Activated CD4-positive, alpha-beta memory T cell treated with anti-CD3 and anti-CD28 coated beads for 36 hours (primary cell): ENCODE measurements at places on chromosomes 2 and 18.

DNA sequence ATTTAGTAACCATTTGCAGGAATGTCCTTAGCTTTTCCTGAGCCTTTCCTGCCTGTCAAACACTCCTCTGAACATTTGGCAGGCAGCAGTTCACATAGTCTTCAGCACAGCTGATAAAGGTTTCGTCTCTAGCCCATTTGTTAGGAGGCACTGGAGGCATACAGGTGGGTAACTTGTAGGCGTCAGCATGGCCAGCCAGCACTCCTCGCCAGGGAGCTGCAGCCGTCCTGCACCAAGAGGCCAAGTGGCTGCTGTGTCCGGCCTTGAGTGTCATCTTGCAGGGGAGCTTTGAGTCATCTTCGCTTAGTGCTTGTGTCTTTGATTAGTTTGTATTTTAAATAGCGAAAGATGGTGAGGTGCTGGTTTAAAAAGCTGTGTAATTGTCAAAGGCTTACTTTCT lies 120.3 kb upstream of the NFATC1 start:
- no peak overlapping the region for H3K27ac ChIP-seq
- peaks cover 30% of the 10 kb centered on the region for H3K36me3 ChIP-seq
- no peak overlapping the region for H3K4me3 ChIP-seq
- no peak for DNase-seq
- no peaks in the 10 kb centered on the region for H3K27me3 ChIP-seq
- H3K4me1 ChIP-seq: peaks cover 11% of the 10 kb centered on the region

DNA sequence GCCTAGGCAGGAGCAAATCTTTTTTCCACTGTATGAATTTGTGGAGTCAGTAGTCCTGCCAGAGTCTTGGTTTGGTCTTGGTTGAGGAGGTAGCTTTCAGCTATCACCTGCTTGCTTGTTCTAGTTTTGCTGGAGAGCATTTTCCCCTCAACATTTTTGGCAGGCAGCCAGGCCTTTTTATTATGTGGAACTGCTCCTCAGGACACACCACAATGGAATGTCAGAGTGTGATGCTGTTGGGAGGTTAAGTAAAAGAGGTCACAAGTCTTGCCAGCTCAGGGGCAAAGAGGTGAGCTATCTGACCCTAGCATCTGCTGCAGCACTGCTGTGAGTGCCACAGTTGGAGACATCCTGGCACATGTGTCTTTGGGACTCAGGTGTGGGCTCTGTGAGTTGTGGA lies 258.0 kb downstream of the CNTNAP5 start:
- H3K4me1 ChIP-seq: no peaks in the 10 kb centered on the region
- H3K27me3 ChIP-seq: no peaks in the 10 kb centered on the region
- no peak overlapping the region for H3K4me3 ChIP-seq
- H3K36me3 ChIP-seq: no peaks in the 10 kb centered on the region
- no peak overlapping the region for H3K27ac ChIP-seq
- no peak for DNase-seq

DNA sequence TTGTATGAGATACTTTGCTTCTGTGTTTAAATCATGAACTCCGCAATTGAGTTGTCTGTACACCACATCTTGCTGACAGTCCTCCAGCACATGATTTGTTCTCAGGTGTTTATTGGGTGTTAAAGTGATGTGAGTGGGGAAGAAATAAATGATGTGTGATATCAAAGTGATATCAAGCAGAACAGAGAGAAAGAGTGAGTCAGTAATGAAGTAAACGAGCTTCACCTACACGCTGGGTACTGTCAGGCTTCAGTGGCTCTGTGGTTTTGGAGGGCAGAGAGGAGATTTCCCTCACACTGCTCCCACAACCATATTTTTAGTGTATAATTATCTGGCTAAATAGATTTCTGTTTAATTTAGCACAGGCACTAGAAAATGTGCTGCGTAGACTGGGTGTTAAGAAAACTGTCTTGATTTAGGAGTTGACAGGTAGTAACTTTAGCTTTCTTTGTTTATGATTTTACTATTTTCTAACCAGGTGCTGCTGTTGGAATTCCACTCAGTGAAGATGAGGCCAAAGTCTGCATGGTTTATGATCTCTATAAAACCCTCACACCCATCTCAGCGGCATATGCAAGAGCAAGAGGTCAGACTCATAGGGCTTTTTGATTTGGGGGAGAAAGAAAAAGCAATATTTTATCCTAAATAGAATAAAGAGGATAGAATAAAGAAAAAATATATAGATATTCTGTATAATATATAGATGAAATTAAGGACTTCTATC lies 21.2 kb downstream of the ATIC start:
- no peak overlapping the region for H3K27ac ChIP-seq
- no peak for DNase-seq
- H3K4me3 ChIP-seq: no peak overlapping the region
- peaks cover 58% of the 10 kb centered on the region for H3K36me3 ChIP-seq
- peaks cover 11% of the 10 kb centered on the region for H3K4me1 ChIP-seq

DNA sequence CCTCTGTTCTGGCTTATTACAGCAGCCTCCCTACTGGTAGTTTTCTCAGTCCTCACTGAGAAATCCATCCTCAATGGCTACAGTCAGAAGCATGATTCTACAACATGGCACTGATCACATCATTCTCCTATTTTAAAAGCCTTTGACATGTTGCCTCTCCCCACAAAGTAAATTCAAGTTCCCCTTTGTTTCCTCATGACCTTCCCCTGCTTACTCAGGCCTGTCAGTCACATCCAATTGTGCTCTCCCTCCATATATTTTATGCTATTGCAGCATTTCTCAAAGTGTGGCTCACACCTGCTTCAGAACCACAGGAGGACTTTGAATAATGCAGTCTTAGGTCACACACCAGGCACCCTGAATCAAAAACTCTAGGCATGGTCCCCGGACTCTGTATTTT lies 124.6 kb downstream of the SPOPL start:
- H3K27ac ChIP-seq: no peak overlapping the region
- no peaks in the 10 kb centered on the region for H3K4me1 ChIP-seq
- H3K36me3 ChIP-seq: no peaks in the 10 kb centered on the region
- H3K4me3 ChIP-seq: no peak overlapping the region
- DNase-seq: no peak
- peaks cover 12% of the 10 kb centered on the region for H3K27me3 ChIP-seq

DNA sequence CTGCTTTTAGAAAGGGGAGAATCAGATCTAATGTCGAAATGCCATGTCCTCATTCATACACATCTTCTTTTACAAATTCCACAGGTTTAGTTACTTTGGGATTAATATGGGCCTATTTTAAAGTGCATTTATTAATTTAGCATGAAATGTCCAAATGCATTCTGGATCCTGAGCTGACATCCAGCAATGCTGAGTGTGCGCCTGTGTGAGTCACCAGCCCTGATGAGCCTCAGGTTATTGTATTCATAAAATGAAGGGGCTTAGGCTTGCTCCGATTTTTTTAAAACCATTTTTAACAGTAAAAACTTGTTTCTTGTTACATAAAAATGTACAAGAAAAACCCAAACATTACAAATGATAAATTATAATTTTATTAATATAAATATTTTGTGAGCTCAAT lies 94.1 kb downstream of the SH3YL1 start:
- no peak overlapping the region for H3K4me3 ChIP-seq
- H3K27me3 ChIP-seq: no peaks in the 10 kb centered on the region
- H3K4me1 ChIP-seq: no peaks in the 10 kb centered on the region
- no peak overlapping the region for H3K27ac ChIP-seq
- no peak for DNase-seq

DNA sequence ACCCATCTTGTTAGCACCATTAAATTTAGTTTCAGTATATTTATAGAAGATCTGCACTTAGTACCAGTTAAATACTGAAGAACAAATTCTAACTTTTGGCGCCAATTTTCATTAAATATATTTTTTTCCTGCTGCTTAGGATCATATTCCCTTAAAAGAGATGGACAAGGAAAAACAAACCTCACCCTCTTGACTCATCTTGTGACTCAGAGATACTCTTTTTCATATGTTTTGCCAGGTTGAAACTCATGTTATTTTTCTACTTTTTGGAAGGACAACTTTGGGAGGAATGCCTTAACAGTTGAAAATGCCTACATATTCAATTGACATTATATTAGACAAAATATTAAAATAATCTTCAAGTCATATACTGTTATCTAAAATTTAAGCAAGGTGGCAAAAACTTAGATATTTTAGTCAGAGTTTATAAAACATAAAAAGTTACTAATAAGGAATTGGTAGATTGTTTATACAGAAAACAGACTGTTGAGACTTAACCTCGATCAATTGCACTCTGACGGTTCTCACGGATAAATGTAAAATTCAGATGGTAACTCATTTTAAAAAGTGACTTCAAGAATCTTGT lies 36.2 kb downstream of the PNO1 start:
- DNase-seq: no peak
- no peaks in the 10 kb centered on the region for H3K27me3 ChIP-seq
- H3K4me3 ChIP-seq: no peak overlapping the region
- peaks cover 60% of the 10 kb centered on the region for H3K4me1 ChIP-seq

- no peaks in the 10 kb centered on the region for H3K4me1 ChIP-seq
- H3K4me3 ChIP-seq: no peak overlapping the region
- DNase-seq: no peak
Observed at GRCh38 chr18:78622907-78623541, 356.6 kb upstream of the SALL3 start.

DNA sequence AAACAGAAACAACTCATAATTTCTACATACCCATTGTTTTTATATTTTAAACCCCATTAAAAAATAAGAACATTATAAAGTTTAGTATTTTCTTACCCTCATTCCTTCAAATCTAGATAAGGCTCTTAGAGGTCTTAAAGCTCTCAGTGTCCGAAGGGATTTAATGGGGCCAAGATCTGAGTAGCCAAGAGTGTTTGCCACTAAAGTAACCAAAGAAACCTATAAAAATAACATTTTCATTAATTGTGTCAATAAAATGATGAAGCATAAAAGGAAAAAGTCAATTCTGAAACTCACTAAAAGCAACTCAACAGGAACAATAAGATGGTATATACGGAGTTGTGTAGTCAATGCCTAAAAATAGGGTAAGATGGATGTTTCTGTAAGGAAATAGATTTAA lies 105.4 kb upstream of the SCN1A start:
- DNase-seq: no peak
- H3K27me3 ChIP-seq: no peaks in the 10 kb centered on the region
- H3K4me1 ChIP-seq: no peaks in the 10 kb centered on the region
- H3K27ac ChIP-seq: no peak overlapping the region
- H3K36me3 ChIP-seq: no peaks in the 10 kb centered on the region

DNA sequence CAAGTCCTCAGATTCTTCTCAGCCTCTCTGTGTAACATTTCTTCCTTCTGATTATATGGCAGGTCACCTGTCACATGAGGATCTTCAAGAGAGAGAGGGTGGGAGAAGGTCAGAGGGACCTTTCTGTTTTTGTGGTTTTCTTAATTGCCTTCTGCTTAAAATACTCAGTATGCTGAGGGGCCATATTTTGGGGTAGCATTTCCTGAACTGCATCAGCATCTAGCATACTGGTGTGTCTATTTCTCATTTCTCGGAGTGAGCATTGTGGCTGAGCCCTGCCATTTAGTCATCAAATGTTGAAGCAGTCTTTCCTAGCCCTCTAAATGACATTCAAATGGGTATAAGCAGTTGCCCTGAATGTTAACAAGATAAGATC lies 162.7 kb downstream of the MYO3B start:
- H3K4me3 ChIP-seq: no peak overlapping the region
- no peak overlapping the region for H3K27ac ChIP-seq
- H3K27me3 ChIP-seq: peaks cover 9% of the 10 kb centered on the region
- no peaks in the 10 kb centered on the region for H3K4me1 ChIP-seq
- DNase-seq: no peak

DNA sequence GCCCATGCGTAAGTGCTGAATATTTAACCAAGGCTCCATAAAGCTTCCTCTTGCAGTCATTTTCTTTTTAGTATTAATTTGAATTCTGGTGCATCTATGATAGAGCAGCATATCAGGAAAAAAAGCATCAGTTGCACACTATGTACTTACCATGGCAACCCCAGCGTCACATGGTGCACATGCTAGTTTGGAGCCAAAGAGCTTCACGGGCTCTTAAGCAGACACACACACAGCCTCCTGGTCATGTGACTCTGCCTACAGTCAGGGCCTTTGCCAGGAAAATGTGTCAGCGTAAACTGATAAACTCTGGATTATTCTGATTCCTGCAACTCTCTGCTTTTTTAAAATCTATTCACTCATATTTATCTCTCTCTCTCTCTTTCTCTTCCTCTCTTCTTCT lies 30.2 kb downstream of the NYAP2 start:
- peaks cover 6% of the 10 kb centered on the region for H3K27me3 ChIP-seq
- no peaks in the 10 kb centered on the region for H3K36me3 ChIP-seq
- H3K4me1 ChIP-seq: no peaks in the 10 kb centered on the region
- DNase-seq: no peak
- no peak overlapping the region for H3K4me3 ChIP-seq

DNA sequence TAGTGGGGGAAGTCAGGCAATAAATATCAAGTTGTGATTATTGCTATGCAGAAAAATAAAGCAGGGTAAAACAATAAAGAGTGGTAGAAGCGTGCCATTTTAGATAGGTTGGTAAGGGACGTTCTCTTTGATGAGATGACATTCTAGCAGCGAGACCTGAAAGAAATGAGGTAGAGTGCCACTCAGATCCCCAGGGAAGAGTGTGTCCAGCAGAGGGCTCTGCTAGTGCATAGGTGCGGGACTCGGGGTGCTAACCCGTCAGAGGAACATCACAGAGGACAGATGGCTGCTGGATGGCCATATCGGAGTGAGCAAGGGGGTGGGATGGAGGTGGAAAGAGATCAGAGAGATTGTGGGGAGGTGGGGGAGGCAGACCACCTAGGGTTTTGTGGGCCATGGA lies 16.3 kb upstream of the GTF2A1L start:
- no peaks in the 10 kb centered on the region for H3K4me1 ChIP-seq
- H3K27me3 ChIP-seq: peaks cover 4% of the 10 kb centered on the region
- DNase-seq: peak; percentile 20
- no peaks in the 10 kb centered on the region for H3K36me3 ChIP-seq

GRCh38 chr18:74946646-74947375 lies 262.1 kb downstream of the PTGR3 start:
- no peak overlapping the region for H3K4me3 ChIP-seq
- peaks cover 38% of the 10 kb centered on the region for H3K4me1 ChIP-seq
- no peak overlapping the region for H3K27ac ChIP-seq
- DNase-seq: no peak

DNA sequence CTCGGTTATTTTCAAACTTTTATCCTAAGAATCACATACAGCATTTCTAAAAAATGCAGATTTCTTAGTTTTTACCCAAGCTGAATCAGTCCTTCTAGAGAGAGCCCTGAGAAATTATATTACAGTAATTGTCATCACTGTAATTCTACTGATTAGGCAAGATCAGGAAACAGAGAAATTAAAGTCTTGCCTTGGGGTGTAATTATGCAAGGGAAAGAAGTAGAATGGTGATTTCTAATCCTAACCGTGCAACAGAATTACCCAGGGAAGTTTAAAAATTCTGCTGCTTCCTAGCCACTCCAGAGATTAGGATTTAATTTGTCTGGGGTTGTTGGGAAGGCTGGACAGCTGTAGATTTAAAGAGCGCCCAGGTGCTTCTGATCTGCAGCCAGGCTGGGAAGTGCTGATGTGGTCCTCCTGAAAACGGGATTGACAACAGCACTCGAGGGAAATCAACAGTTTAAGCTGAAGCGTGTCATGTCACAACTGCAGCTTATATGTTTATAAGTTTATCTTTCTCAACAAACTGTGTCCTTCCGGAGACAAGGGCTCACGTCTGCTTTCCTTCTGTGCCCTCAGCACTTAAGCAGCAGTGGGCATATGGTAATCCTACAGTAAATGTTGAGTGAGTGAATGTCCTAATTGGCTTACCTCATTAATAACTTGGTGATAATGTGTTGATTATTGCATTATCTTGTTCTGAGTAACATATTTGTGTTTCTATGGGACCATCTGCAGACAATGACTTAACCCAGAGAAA lies 671.9 kb upstream of the SOX11 start:
- no peak overlapping the region for H3K4me3 ChIP-seq
- no peak for DNase-seq
- H3K27ac ChIP-seq: no peak overlapping the region
- H3K4me1 ChIP-seq: no peaks in the 10 kb centered on the region
- no peaks in the 10 kb centered on the region for H3K27me3 ChIP-seq
